Frontal cortex (tissue), 4 donors: ENCODE measurements at places on chromosomes 11 and 22. TPM values are rescaled to one million over a fixed set of nuclear protein-coding genes. Genes with fewer than 3 reads are reported as not detected.

DNA sequence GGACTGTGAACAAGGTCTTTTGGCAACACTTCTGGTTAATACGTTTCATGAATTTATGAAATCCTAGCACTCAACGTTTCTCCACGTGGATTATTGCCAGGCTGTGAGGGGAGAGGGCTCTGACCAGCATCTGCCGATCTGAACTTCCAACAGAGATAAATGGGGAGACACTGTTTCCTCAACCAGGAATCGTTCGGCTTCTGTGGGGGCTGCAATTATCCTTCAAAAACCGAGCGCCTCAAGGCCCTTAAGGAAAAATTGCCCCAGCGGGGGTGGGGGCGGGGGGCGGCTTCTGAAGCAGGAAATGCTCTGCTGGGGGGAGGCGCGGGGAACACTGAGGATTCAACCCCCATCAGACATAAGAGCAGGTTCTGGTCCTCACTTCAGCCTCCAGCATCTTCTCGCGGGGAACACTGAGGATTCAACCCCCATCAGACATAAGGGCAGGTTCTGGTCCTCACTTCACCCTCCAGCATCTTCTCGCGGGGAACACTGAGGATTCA lies 155.6 kb downstream of the BRD1 start:
- DNase-seq = no peak

- DNase-seq = no peak
These were observed 1.6 kb downstream of the NELL1 start for GRCh38 chr11:20670932-20671403.

Gene MYOD1
- not detected for total RNA-seq

Gene OR56A1
- total RNA-seq = under 0.01 TPM

Gene SHANK2
- total RNA-seq = 24.5 TPM

Gene OR5P2
- total RNA-seq = not detected

Gene MAPK8IP2
- total RNA-seq = 60.3 TPM
